ENCODE measurements at places on chromosomes 11 and 22.

DNA sequence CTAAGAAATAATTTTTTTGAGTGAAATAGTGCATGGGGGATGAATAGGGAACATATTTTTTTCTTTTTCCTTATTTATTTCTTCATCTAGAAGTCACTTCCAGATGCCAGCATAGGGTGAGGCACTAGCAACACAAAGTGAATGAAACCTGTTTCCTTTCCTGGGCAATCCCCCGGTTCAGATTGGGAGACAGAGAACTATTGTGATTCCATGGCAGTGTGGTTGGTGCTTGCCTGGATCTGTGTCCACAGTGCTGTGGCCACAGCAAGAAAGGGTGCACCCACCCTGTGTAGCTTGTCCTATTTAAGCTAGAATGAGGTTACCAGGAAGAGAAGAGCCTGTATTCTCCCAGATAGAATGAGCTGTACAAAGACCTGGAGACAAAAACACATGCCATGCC lies 57.6 kb downstream of the SLC5A1 start:
- DNase-seq = no peak

GRCh38 chr11:45051621-45052020 lies 94.8 kb upstream of the PRDM11 start:
- DNase-seq = no peak

DNA sequence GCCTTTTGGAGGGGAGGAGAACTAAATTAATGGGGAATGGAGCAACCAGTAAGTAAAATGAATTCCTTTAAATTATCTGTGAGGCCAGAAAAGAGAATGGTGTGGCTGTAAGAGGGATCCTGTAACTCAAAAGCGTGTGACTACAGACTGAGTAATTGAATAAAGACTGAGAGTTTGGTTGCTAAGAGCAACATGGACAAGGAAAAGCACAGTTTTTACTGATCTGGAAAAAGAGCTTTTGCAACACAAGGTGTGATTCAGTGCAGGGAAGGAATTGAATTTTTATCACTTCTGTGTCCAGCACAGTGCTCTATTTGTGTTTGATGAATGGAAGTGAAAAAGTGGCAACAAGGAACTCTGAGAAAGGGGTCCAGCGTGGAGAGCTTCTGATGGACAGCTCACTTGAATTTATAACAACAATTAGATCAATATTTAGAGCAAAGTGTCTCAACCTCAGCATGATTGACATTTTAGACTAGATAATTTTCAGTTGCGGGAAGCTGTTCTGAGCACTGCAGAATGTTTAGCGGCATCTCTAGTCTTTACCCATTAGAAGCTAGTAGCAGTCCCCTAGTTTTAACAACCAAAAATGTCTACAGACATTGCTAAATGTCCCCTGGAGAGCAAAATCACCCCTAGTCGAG lies 202.8 kb upstream of the BDNF start:
- no peak for DNase-seq

- DNase-seq = no peak
These were observed 61.6 kb upstream of the PTPN5 start for GRCh38 chr11:18853086-18853720.

- DNase-seq = peak; percentile 34
These were observed 11.5 kb downstream of the TMPRSS13 start for GRCh38 chr11:117917591-117918151.

DNA sequence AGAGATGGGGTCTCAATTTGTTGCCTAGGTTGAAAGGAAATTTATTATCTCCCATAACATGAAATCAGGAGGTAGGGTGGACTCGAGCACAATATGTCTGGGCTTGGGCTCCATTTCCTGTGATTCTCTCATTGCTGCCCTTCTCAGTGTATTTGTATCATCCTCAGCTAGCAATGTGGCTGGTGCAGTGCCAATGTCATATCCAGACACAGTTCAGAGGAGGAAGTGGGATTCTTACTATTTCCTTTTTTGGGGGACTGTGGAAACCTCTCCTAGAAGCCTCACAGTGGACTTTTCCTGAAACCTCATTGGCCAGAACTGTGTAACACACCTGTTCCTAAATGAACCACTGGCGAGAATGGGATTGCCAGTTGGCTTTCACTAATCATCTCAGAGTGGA lies 21.0 kb upstream of the SWAP70 start:
- DNase-seq = no peak

DNA sequence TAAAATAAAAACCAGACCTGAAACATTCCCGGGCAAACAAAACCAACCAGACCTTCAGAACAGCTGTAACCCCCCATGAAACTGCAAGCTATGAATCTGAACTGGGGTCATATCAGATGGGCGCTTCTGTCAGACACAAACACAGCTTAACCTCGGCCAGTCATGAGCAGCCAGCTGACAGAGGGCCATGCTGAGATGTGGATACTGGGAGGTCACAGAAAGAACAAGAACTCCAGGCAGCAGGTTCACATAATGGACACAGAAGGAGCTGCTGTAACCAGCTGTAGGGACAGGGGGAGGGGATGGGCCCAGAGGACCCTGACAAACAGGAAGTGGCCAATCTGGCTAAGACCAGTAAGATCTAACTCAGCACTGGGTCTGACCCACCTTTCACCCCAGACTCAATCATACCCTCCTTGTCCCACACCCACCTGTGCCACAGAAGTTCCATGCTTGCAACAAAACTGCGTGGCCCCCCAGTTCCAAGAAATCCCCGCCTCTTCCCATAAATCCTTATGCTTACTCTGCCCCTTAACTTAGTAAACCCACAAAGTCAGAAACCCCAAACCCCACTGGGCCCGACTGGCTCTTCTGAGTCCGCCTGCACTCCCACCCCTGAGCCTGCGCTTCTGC lies 4.0 kb downstream of the APOL4 start:
- no peak for DNase-seq

DNA sequence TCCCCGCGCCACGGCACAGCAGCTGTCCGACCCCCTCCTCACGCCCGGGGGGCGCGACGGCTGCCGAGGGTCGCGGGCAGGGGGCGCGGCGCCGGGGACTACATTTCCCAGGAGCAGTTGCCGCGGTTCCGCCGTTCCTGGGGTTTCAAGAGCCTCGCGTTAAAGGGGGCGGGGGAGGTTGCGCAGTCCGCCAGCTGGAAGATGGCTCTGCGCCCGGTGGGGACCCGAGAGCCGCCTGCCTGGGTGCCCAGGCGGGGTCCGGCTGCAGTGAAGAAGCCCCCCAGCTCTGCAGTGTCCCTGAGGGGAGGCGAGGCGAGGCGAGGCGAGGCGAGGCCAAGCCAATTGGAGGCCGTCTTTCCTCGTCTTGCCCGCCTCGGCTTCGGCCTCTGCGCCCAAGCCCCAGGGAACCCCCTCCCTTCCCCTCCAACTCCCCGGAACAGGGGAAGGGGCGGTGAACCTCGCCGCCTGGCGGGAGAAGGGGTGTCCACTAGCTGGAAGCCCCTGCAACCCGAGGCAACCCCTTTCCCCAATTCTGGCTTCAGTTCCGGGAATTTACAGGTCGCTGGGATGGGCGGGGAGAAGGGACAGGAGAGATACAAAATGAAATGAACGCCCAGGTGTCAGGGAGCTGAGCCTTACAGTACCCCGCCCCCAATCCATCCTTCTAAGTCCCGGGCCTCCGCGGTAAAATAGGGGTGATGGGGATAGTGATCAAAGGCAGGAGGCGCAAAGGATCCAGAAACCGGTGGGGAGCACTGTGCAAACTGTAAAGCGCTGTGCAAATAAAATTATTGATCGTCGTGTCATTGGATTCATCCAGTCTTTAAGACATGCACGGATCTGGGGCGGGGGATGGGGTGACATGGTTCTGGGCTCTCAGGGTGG lies 5.2 kb upstream of the GCAT start:
- DNase-seq = no peak

GRCh38 chr11:117857734-117858414 lies 18.6 kb downstream of the FXYD6 start:
- no peak for DNase-seq
